ENCODE measurements at places on chromosomes 12 and 14.
A peak's percentile ranks its signal among the peaks of the same experiment; 100 is the strongest.

DNA sequence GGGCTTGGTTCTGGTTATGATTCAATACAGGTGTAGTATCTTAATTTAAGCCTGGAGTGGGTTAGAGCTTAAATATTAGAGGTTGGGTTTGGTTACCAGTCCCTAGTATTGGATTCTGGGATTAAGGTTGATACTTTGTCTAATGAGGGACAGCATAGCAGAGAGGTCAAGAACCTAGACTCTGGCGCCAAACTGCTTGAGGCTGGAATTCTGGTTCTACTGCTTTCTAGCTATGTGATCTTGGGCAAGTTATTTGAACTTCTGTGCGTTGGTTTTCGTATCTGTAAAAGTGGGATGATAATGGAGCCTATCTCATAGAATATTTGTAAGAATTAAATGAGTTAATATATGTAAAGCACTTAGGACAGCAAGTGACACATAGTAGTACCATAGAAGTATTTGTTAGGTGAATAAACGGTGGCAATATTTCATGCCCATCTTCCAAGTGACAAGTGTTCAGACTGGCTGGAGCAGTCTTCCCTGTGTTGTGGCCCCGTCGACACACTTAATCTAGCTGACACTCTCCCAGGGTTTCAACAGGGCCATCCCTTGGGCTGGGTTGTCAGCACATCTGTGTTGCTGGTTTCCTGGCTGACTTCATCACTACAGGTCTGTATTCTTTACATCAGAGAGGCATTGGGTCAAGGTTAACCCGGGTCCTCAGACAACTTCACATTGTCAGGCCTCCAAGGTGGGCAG is 3.0 kb downstream of the ENDOU start:
- no peak for DNase-seq

DNA sequence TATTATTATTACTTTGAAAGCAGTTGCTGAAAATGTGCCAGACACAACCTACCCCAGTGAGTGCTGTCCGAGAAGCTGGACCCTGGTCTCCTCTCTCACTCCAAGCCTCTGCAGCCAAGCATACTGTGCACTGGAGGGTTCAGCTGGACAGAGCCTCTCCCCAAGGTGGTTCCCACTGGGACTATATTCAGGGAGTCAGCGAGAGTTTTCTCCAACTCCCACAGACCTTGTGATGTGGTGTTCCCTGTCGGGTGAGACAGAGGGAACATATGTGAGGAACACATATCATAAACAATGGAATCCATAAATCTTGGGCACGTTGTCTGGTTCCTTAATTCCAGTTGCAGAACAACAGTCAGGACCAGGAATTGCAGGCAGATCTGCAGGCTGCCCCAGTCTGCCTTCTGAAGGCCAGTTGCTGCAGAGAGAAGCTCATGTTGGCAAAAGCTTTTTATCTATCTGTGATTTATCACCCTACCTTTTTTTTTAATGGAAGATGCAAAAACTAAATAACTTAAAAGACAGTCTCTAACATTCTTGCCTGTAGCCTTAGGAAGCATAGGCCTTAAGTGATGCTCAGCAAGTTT is 619.8 kb upstream of the TBX3 start:
- no peak for DNase-seq

GRCh38 chr14:63852271-63852816 is 460 bp upstream of the SYNE2 start:
- no peak for DNase-seq

- DNase-seq = no peak
Observed at GRCh38 chr12:116166306-116166705, 111.2 kb downstream of the MED13L start.

DNA sequence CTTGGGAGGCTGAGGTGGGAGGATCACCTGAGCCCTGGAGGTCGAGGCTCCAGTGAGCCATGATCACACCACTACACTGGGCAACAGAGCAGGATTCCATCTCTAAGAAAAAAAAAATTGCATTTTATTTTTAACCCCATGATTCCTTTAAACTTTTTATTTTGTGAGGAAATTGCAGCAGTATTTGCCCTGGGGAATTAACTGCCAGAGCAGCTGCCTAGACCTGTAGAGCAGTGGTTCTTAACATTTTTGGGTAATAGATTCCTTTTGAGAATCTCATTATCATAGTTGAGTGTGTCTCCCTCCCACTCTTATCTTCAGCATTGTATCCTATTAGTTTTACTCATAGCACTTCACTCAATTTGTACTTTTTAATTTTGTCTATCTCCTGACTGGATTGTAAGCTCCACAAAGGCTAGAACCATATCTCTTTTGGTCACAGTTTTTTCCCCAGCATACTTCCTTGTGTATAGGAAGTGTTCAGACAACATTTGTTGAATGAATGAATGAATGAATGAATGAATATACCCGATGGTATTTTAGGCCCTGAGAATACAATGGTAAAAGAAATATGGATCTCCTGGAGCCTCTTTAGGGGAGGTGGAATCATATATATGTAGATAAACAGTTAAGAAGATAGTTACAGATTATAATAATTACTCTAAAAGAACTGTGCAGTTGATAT is 40.6 kb downstream of the BRMS1L start:
- DNase-seq = no peak

GRCh38 chr14:105541218-105541875 is 15.0 kb downstream of the TMEM121 start:
- DNase-seq = no peak

DNA sequence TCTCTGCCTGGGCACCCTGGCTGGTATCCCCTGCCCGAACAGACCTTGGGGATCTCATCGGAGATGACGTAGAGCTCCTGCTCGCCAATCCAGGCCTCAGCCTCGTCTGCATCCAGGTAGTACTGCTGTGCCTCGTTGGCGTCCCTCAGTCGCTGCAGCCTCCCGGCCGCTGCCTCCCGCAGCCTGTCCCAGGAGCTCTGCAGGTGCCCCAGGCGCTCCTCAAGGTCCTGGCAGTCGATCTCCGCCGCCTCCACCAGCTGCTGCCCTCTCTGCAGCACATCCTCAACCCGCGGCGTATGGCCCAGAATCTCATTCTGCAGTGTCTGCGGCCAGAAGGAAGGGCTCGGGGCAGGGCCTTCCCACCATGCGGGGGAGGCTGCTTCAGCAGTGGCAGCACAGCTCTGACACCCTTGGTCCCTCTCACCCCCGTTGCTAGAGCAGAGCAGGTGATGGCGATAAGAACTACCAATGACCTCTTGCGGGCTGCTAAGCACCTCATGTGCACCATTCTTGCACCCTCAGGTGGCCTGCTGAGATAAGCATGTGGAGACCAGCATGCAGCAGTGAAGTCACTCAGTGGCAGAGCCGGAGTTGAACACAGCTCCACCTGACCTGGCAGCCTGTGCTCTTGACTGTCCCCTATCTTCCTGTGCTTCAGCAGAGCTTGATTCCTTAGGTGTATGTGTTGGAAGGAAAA is 71.0 kb downstream of the PLEKHG3 start:
- no peak for DNase-seq

DNA sequence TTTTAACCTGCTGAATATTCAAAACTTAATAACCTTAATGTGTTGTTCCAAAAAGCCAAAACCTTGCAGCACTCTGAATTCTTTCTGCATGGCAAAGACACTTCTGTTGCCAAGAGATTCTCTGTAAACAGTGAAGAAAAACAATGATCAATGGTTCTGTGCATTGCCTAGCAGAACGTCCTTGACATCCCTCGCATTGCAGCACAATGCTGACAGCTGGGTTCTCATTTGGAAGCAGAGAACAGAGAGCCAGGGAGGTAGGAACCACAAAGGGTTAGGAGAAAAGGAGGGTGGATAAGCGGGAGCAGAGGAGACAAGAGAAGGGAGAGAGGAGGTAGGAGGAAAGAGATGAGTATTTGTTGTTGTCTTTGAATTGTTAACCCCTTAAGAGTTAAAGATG is 501.1 kb downstream of the NAV3 start:
- no peak for DNase-seq

- no peak for DNase-seq
Observed at GRCh38 chr12:88566430-88566829, 13.8 kb downstream of the KITLG start.

- no peak for DNase-seq
Observed at GRCh38 chr14:38948171-38948570, 154.9 kb downstream of the SEC23A start.

GRCh38 chr12:103495469-103496456 is at the start of gene C12orf42:
TSS of gene C12orf42 (minus strand) at chr12:103495968. CDS start at chr12:103478426, 17,542 bp downstream.
- peak; percentile 51 for DNase-seq

DNA sequence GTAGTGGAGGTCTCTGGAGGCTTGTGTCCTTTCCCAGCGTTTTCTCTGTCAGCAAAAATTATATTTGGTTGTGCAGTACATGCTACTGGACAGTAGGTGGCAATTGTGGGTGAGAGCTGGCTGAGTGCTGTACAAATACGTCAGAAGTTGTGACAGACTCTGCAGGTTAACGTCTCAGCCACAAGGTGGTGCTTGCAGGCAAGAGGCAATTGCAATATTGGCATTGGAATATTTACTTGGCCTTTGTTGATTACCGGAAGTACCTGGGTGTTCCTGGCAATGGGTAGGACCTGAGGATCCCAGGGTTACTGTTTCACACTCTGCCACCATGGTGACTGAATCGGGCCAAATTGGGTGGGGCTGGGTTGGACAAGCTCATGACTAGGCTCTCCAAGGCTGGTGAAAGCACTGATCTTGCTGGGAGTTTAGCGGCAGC is 333.9 kb upstream of the LMO3 start:
- DNase-seq = peak; percentile 61

DNA sequence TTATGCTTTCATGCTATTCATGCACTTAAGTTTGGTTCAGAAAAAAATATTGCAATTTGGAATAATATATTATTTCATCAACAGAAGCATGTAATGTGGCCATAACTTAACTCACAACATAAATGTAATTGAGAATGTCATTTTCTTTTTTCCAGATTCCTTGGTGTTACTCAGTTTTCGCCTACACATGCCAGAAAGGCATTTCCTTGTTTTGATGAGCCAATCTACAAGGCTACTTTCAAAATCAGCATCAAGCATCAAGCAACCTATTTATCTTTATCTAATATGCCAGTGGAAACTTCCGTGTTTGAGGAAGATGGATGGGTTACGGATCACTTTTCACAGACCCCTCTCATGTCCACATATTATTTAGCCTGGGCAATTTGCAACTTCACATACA is 14.4 kb downstream of the TRHDE start:
- no peak for DNase-seq

- no peak for DNase-seq
Observed at GRCh38 chr12:23816394-23816851, 133.0 kb downstream of the SOX5 start.

DNA sequence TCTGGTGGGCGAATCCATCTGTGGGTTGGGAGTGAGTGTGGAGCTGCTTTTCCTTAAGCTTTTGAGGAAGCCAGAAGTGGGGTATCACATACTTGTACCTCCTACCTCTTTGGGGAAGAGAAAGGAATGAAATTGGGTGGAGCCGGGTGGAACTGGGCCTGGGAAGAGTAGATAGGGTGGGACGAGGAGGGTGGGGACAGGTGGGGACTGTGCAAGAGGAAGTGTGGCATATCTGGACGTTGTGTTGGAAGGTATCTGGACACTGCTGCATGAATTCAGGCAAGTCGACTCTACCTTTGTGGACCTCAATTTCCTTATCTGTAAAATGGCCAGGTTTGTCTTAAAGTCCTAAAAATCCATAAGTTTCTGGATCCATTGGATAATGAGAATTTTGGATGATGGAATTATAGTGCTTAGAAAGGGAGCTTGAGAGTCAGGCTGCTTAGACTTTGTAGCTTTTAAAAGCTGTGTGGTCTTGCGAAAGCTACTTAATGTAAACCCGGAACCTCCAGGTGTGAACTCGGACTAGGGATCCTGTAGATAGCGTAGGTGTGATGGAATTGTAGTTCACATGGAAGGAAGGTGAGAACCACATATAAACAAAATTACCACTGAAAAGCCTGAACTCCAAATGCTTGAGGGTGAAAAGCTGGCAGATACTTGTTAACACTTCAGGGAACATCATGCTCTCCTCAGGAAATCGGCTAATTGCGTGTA is 2.1 kb downstream of the VRTN start:
- no peak for DNase-seq

DNA sequence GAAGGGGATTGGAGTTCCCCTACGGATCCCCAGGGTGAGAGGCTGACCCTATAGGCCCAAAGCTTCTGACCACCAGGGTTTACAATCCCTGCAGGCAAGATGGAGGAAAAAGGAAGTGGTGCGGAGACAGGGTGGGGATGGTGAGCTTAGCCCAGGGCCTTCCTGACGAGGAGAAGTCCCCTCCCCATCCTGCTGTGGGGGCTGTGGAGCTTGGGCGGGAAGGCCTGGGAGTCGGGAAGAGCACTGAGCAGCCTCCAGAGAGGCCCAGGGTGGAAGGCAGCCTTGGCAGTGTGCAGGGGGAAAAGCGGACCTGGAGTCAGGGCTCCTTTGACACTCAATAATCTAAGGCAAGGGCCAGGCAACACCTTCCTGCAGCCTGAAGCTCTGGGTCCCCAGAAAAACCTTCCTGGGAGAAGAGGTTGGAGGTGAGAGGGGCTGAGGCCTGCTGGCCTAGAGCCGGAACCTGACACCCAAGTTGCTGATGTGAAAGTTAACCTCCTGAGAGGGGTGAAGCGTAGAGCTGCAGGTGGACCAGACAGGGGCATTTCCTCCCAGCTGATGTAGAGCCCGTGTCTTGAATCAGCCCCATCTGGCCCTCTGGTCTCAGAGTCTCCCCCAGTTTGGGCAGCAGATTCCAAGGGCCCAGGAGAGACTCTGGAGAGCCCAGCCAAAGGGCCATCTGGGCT is 6.0 kb downstream of the HDAC7 start:
- DNase-seq = no peak

DNA sequence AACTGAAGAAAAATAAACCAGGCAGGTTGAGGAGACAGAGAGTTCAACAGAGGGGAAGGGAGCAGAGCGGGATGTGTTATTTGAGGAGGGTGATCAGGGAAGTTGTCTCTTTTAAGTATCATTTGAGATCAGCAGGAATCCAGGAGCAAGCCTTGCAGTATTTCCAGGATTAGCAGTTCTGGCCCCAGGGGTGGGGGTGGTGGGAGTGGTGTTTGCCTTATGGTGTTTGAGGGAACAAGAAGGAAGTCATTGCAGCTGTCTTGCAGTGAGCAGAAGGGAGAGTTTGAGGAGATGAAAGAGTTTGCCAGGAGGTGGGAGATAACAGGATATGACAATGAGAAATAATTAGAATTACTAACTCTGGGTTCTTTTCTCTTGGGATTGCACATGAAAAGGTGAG is 418.6 kb downstream of the NELL2 start:
- DNase-seq = no peak

- no peak for DNase-seq
Observed at GRCh38 chr12:42422785-42423184, 96.8 kb downstream of the PPHLN1 start.

GRCh38 chr12:79841878-79842265 is 93.0 kb downstream of the PPP1R12A start:
- DNase-seq = no peak

DNA sequence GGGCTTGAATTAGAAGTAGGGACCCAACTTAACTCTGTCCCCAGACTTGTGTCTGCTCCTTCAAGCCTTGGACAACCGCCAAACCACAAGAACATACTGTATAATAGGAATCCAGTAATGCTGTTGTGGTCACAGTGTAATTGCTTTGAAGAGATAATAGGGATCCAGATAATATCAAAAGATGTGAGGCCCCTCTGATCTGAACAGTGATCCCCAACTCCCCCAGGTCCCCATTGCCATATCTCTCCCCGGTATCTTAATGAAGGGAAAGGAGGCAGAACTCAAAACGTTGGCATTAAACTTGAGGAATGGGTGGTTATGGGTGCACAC is 8.5 kb upstream of the PLEKHH1 start:
- DNase-seq = no peak
